ENCODE measurements at places on chromosomes 16 and 17.

- ATAC-seq: peak; percentile 81
Measured at GRCh38 chr17:38742411-38743308, 5.5 kb downstream of the PCGF2 start.

DNA sequence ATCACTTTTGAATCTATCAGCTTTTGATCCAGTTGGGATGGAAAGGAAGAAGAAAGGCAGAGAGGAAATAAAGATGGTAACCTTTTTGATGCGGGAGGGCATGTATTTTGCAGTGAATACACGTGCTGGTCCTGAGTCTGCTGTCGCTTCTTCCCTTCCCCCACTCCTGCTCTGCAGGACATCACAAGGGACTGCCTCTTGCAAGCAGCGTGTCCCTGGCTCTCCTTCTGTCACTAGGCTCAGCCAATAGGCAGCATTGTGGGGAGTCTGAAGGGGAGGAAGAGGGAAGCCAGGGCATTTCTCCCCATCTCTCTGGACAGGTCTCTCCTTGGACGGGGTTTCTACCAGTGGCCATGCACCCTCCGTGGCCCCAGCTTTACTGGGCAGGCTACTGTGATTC is 15.7 kb upstream of the WFDC1 start:
- no peak for ATAC-seq

DNA sequence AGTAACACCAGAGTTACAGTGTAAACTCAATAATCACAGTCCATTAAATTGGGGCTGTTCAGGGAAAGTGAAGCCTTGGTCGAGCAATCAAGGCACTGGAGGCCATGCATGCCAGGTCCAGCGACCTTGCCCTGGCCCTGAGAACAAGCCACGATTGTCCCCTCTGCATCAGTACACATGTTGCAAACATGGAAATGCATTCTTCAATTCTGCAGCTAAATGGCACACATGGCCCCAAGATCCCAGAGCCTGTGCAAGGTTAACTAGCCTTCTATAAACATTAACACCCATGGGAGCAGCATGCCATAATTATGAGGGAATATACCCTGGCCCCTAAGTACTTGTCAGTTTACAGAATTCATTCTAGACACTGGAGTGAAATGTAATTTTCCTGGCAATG is 204.7 kb downstream of the HS3ST3B1 start:
- no peak for ATAC-seq

DNA sequence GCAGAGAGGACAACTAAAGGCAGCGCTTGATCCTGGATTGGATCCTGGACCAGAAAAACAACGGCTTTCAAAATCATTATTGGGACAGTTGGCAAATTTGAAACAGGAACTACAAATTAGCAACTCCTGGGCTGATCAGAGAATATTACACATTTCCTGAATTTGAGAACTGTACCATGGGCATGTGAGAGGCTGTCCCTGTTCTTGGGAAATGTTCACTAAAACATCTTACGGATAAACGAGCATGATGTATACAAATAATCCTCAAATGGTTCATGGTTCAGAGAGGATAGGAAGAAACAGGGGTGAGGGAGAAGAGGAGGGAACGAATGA is 2.3 kb upstream of the ITGAE start:
- peak; percentile 31 for ATAC-seq

DNA sequence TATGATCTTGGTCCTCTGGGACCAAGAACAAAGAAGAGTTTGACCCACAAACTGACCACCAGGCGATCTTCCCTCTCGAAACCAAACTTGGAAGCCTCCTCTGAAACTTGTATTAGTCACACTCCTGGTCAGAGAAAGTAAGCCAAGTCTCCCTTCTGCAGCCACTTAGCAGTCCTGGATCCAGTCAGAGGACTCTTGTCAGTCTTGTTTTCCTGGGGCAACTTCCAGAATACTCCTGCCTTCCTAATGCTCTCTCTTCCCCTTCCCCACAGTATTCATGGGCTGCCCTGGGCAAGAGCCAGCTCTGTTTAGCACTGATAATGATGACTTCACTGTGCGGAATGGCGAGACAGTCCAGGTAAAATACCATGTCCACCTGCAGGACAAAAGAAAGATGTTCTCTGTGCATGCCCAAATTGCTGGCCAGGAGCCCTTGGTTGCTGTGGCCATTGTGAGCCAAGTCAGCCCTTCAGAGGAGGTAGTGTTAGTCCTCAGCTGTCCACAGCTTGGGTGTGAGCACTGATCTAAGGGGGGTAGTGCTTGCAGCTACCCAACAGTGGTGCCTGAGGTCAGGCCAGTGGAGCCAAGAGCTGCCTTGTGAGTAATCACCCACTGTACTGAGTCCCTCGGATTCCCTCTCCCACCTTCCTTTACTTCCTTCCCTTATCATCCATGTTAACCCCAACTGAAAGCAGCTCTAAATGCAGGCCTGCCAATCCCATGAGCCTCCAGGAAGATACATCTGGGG is 31.2 kb downstream of the CDH3 start:
- no peak for ATAC-seq

DNA sequence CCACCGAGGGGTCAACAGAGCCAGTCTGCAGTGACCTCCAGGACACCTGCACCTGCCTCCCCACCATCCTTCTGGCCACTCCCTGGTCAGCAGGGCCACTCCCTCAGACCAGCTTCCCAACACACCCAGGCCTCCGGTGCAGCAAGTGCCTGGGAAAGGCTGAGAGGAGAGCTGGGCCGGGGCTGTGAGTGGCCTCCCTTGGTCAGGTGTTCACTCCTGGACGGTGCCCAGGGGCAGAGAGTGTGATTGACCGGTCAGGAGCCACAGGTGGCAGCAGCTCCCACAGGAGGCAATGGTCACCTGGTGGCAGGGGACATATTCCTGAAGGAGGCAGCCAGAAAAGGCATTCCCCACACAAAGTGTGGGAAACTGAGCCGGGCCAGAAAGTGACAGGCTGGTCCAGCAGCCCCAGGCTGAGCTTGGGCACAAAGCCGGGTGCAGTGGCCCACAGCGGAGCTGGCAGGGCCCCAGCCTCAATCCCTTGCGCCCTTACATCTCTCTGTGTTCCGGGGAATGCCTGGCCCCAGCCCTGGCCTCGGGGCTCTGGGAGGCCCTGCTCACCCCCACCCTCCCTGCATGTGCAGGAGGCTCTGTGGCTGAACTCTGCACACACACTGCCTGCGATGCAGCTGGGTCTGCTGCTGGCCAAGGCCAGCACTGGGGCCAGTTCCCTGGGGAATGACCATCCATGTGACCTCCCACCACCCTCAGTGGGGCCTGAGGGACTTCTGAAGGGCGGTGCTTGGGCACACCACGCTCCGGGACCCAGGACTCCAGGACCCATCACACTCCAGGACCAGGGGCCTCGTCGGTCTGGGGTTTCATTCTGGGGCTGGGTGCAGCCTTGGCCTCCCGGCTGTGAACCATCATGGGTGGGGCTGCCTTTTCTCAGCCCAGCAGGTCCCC is 1.2 kb upstream of the C17orf99 start:
- ATAC-seq: peak; percentile 14
